Esophagus muscularis mucosa (tissue), 4 donors: ENCODE measurements at places on chromosomes 3 and 15. TPM values are rescaled to one million over a fixed set of nuclear protein-coding genes. Genes with fewer than 3 reads are reported as not detected.

- H3K4me1 ChIP-seq, result peaks cover 48% of the 10 kb centered on the region
- no peak overlapping the region for H3K27ac ChIP-seq
- DNase-seq, result no peak
- H3K27me3 ChIP-seq, result no peaks in the 10 kb centered on the region
- peaks cover 8% of the 10 kb centered on the region for H3K36me3 ChIP-seq
Measured at GRCh38 chr15:34853001-34853758, 57.8 kb upstream of the ACTC1 start.

GRCh38 chr3:143298886-143299535 lies 179.4 kb downstream of the CHST2 start:
- H3K4me1 ChIP-seq, result no peaks in the 10 kb centered on the region
- no peaks in the 10 kb centered on the region for H3K36me3 ChIP-seq
- H3K4me3 ChIP-seq, result no peak overlapping the region
- H3K27ac ChIP-seq, result no peak overlapping the region
- DNase-seq, result no peak
- H3K27me3 ChIP-seq, result no peaks in the 10 kb centered on the region

GRCh38 chr3:127691489-127691888 lies 18.7 kb downstream of the ABTB1 start:
- H3K27ac ChIP-seq, result peak overlapping the region; percentile 74
- peaks cover 20% of the 10 kb centered on the region for H3K36me3 ChIP-seq
- no peaks in the 10 kb centered on the region for H3K27me3 ChIP-seq
- peaks cover 29% of the 10 kb centered on the region for H3K4me1 ChIP-seq
- DNase-seq, result no peak

GRCh38 chr3:14371573-14372474 lies 30.6 kb upstream of the SLC6A6 start:
- peaks cover 26% of the 10 kb centered on the region for H3K4me1 ChIP-seq
- DNase-seq, result no peak
- H3K36me3 ChIP-seq, result no peaks in the 10 kb centered on the region
- H3K27ac ChIP-seq, result no peak overlapping the region
- no peak overlapping the region for H3K4me3 ChIP-seq
- peaks cover 10% of the 10 kb centered on the region for H3K27me3 ChIP-seq

- H3K27me3 ChIP-seq, result no peaks in the 10 kb centered on the region
- peak overlapping the region; percentile 67 for H3K27ac ChIP-seq
- H3K4me3 ChIP-seq, result no peak overlapping the region
Measured at GRCh38 chr3:16064642-16065414, 109.7 kb upstream of the GALNT15 start.

Gene FAM3D
- total RNA-seq, result not detected
